ENCODE measurements at places on chromosomes 4 and X.

- no peak for DNase-seq
Measured at GRCh38 chr4:66741081-66741480, 804.2 kb downstream of the CENPC start.

DNA sequence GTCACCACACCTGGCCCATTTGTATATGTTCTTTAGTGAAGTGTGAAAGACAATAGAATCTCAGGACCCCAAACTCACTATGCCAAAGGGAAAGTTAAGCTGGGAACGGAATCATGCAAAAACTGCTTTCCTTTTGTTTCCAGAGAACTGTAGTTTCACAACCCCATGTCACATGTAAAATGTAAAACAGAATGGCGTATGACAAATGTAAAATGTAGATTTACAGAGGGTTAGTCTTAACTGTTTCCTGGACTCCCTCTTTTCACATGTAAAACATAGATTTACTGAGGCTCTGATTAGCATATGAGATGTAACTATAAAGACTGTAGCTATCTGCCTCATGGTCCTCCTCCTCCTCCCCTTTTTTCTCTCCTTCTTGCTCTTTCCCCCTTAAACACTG is 66.3 kb downstream of the ABLIM2 start:
- DNase-seq: no peak

- DNase-seq: no peak
Measured at GRCh38 chrX:82998163-82998562, 509.9 kb upstream of the POU3F4 start.

DNA sequence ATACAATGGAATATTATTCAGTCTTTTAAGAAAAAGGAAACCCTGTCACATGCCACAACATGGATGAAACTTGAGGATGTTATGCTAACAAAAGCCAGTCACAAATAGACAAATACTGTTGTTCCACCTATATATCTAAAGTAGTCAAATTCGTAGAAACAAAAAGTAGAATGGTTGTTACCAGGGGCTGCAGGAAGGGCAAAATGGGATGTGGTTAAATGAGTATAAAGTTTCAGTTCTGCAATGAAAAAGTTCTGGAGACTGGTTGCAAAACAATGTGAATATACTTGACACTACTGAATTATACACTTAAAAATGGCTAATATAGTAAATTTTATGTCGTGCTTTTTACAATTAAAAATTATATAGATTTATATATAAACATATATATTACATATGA is 12.2 kb downstream of the SPOCK3 start:
- DNase-seq: no peak

- no peak for DNase-seq
Measured at GRCh38 chr4:10120943-10121567, 4.5 kb upstream of the WDR1 start.

DNA sequence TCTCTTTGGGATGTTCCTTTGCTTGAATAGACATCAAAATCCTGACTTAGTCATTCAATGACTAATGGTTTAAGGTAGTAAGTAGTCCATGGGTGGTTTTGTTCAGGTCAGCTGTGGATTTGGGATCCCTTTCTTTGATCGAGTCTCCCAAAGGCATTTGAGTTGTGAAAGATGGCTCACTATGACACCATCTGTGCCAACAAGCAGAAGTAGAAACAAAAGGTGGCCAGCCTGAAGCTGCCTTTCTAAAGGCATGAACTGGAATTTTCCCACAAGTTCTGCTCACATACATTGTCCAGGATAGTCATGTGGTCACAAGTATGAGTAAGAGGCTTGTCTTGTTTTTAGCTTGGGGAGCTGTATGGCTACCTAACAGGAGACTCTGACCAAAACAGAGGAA is 129.9 kb downstream of the CCNG2 start:
- no peak for DNase-seq

- no peak for DNase-seq
Measured at GRCh38 chr4:5200513-5200912, 149.2 kb downstream of the STK32B start.

GRCh38 chrX:69165087-69165651 is at the start of gene PJA1:
PJA1 (minus strand) TSS chrX:69165453; CDS start chrX:69163073, 2,380 bp downstream.
- peak; percentile 25 for DNase-seq

- DNase-seq: no peak
Measured at GRCh38 chr4:6478546-6479220, 6.3 kb upstream of the PPP2R2C start.

- no peak for DNase-seq
Measured at GRCh38 chr4:169167957-169168858, 102.5 kb downstream of the SH3RF1 start.

Data from stimulated activated CD8-positive, alpha-beta memory T cell treated with anti-CD3 and anti-CD28 coated beads, Interleukin-4, amount 100 ng/mL, for 4 hours (primary cell).